ENCODE measurements at places on chromosomes 3 and 15.

- no peak for DNase-seq
Observed at GRCh38 chr3:5210926-5211325, 23.4 kb downstream of the EDEM1 start.

DNA sequence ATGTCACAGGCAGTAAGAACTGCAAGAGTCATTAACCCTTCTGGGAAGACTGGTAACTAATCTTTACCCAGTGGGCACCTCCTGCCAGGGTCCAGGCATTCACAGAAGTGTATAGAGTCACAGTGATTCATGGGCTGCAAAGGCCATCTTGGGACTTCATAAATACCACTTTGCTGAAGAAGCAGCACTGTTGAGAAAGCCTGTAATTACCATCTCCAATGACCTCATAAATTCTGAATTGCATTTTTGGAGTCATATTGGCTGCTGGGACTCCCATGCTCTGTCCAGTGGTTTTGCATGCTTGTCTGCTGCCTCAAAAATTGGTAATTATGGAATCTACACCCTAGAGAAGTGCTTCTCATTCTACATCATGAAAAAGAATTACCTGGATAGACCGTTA lies 837.2 kb downstream of the NTRK3 start:
- DNase-seq, result no peak

GRCh38 chr3:111928613-111929012 lies 50.2 kb upstream of the ABHD10 start:
- no peak for DNase-seq

GRCh38 chr3:21665444-21666100 lies 85.4 kb downstream of the ZNF385D start:
- no peak for DNase-seq

GRCh38 chr15:57323806-57324589 lies 52.3 kb upstream of the CGNL1 start:
- DNase-seq, result no peak

Measured in uterus (tissue), 4 donors.